ENCODE measurements at places on chromosomes 11 and 22. TPM values are rescaled to one million over a fixed set of nuclear protein-coding genes. Genes with fewer than 3 reads are reported as not detected.

The TSGA10IP gene
- total RNA-seq, result not detected

The HEPN1 gene
- total RNA-seq, result not detected

The SLC22A9 gene
- total RNA-seq, result not detected

The MRGPRD gene
- not detected for total RNA-seq

The CARNS1 gene
- total RNA-seq, result 0.22 TPM

The SLCO2B1 gene
- total RNA-seq, result not detected

The RASSF7 gene
- 58.6 TPM for total RNA-seq

The APOL5 gene
- total RNA-seq, result not detected

The JHY gene
- 3.6 TPM for total RNA-seq

The ACRV1 gene
- not detected for total RNA-seq

The VSTM5 gene
- 15.6 TPM for total RNA-seq

The MN1 gene
- total RNA-seq, result 3.1 TPM

The LMO2 gene
- 0.23 TPM for total RNA-seq

The OR4A16 gene
- total RNA-seq, result not detected

The PAX6 gene
- 14.6 TPM for total RNA-seq

The DAGLA gene
- total RNA-seq, result 8.6 TPM

The GTSE1 gene
- total RNA-seq, result 26.4 TPM

The WBP2NL gene
- total RNA-seq, result not detected

The SSTR3 gene
- not detected for total RNA-seq

The CNIH2 gene
- 5.2 TPM for total RNA-seq

The MMP27 gene
- not detected for total RNA-seq

The OR51F2 gene
- total RNA-seq, result not detected

The ANO9 gene
- total RNA-seq, result 22.5 TPM

The SCGB2A2 gene
- not detected for total RNA-seq

The MRGPRG gene
- not detected for total RNA-seq

The KLHL35 gene
- 6.6 TPM for total RNA-seq

The OR52E5 gene
- not detected for total RNA-seq

The MMP3 gene
- total RNA-seq, result not detected

The PGGHG gene
- total RNA-seq, result 10.6 TPM

The RIMBP3B gene
- not detected for total RNA-seq

The LRRC4C gene
- total RNA-seq, result not detected

The ATM gene
- total RNA-seq, result 55.3 TPM

The NCR3LG1 gene
- total RNA-seq, result 1.6 TPM

The SLC43A3 gene
- total RNA-seq, result 35.0 TPM

The PRDM11 gene
- 6.3 TPM for total RNA-seq

The ANGPTL5 gene
- total RNA-seq, result not detected

The NEFH gene
- not detected for total RNA-seq

The FIBIN gene
- total RNA-seq, result not detected

The ESAM gene
- total RNA-seq, result 10.8 TPM

The KLHDC7B gene
- not detected for total RNA-seq

The CELSR1 gene
- total RNA-seq, result 19.3 TPM

The TIRAP gene
- total RNA-seq, result 8.4 TPM

The ALKBH3 gene
- total RNA-seq, result 55.5 TPM

The CLMP gene
- 33.0 TPM for total RNA-seq

The OR51B4 gene
- total RNA-seq, result not detected

The COPB1 gene
- 94.8 TPM for total RNA-seq

The OR52B2 gene
- total RNA-seq, result not detected

The TSSK2 gene
- 0.17 TPM for total RNA-seq

The TPH1 gene
- total RNA-seq, result not detected
